Mesothelial cell of epicardium (in vitro differentiated cells): ENCODE measurements at places on chromosomes 16 and 17.

DNA sequence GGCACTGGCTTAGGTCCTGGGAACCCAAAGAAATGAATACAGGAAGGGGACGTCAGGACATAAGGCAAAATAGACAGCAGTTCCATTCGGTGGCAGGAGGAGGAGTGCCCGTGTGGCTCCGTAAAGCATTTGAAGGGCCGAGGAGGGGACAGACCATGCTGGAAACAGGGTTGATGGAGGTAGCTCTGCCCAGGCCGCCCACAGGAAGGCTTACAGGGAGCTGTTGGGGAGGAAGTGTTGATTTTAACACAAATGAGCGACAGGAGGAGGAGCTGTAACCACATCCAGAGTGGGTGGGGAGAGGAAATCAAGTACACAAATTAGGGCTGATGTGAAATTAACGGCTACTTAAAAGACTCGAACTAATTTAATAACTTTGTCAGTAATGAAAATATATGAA lies 54.6 kb downstream of the RBFOX3 start:
- no peaks in the 10 kb centered on the region for H3K36me3 ChIP-seq
- no peaks in the 10 kb centered on the region for H3K4me1 ChIP-seq
- no peak for DNase-seq

GRCh38 chr17:79600071-79600470 lies 10.8 kb downstream of the RBFOX3 start:
- no peaks in the 10 kb centered on the region for H3K36me3 ChIP-seq
- H3K4me1 ChIP-seq, result peaks cover 10% of the 10 kb centered on the region
- no peak overlapping the region for H3K27ac ChIP-seq
- no peak for DNase-seq

DNA sequence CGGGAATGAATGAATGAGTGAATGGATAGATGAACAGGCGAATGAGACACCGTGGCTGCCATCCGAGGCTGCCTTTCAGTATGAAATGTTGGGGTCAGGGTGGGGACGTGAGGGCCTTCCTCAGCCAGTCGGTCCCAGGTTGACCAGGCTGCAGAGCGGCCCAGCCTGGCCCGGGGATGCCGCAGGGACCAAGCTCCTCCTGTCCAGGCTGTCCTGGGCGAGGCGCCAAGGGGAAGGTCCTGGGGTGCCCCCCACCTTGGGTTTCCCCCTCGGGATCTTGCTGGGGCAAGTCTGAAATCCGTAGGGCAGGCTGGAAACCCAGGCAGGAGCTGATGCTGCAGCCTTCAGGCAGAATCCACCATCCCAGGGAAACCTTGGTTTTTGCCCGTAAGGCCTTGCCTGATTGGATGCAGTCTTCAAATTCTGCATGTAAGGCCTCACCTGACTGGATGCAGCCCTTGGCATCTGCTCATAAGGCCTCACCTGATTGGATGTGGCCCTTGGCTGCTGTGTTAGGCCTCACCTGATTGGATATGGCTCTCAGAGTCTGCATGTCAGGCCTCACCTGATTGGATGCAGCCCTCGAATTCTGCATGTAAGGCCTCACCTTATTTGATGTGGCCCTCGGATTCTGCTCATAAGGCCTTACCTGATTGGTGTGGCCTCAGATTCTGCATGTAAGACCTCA lies 61.7 kb upstream of the ZNF469 start:
- H3K36me3 ChIP-seq, result no peaks in the 10 kb centered on the region
- DNase-seq, result no peak
- no peak overlapping the region for H3K27ac ChIP-seq
- H3K27me3 ChIP-seq, result no peaks in the 10 kb centered on the region
- peaks cover 13% of the 10 kb centered on the region for H3K4me1 ChIP-seq

- H3K27me3 ChIP-seq, result peaks cover 2% of the 10 kb centered on the region
- peak overlapping the region; percentile 15 for H3K27ac ChIP-seq
- peaks cover 5% of the 10 kb centered on the region for H3K36me3 ChIP-seq
- peaks cover 25% of the 10 kb centered on the region for H3K4me1 ChIP-seq
Measured at GRCh38 chr17:50238601-50239280, 35.5 kb upstream of the TMEM92 start.

- H3K27me3 ChIP-seq, result no peaks in the 10 kb centered on the region
- no peak for DNase-seq
- no peak overlapping the region for H3K27ac ChIP-seq
Measured at GRCh38 chr17:59485015-59485414, 80.4 kb upstream of the DHX40 start.

DNA sequence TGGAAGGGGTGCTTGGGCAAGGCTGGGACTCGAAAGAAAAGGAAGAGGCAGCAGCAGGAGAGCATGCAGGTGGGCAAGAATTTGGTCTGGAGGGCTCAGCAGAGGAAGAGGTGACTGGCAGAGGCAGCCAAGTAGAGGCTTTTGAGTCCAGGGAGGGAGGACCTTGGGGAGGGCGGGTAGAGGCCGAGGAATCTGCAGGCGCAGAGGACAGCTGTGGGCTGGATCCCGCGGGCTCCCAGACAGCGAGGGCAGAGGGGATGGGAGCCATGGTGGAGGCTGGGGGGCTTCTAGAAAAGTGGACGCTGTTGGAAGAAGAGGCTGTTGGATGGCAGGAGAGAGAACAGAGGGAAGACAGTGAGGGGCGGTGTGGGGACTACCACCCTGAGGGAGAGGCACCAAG lies 2.9 kb downstream of the APOBR start:
- H3K4me3 ChIP-seq, result no peak overlapping the region
- H3K27ac ChIP-seq, result no peak overlapping the region
- no peaks in the 10 kb centered on the region for H3K27me3 ChIP-seq
- no peaks in the 10 kb centered on the region for H3K36me3 ChIP-seq
- no peak for DNase-seq

- H3K4me3 ChIP-seq, result no peak overlapping the region
- peaks cover 15% of the 10 kb centered on the region for H3K27me3 ChIP-seq
- H3K36me3 ChIP-seq, result peaks cover 2% of the 10 kb centered on the region
Measured at GRCh38 chr17:1244606-1245012, 25.6 kb upstream of the BHLHA9 start.

DNA sequence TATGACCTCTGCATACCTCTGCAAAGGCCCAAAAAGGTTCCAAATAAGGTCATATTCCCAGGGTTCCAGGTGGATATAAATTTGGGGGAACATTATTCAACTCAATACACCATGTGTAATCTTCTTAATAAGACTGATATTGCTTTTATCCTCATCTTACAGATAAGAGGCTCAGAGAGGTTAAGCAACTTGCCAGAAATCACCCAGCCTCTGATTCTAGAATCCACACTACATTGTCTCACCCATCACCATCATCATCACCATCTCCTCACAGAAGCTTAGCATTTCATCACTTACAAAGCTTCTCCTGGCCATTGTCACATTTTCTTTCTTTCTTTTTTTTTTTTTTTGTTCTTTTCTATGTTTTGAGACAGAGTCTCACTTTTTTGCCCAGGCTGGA lies 15.4 kb upstream of the KIFC3 start:
- peaks cover 39% of the 10 kb centered on the region for H3K4me1 ChIP-seq
- no peak overlapping the region for H3K4me3 ChIP-seq
- no peaks in the 10 kb centered on the region for H3K27me3 ChIP-seq
- H3K36me3 ChIP-seq, result no peaks in the 10 kb centered on the region

- DNase-seq, result no peak
- H3K4me3 ChIP-seq, result no peak overlapping the region
- peaks cover 31% of the 10 kb centered on the region for H3K4me1 ChIP-seq
- peak overlapping the region; percentile 93 for H3K27ac ChIP-seq
Measured at GRCh38 chr17:20935740-20936139, 107.1 kb downstream of the USP22 start.
